NCI-H1417 treated with DMSO at 0.1 percent for 48 hours (cell line): ENCODE measurements at places on chromosomes 4 and X.

- no peak for DNase-seq
Measured at GRCh38 chr4:15677507-15677988, 4.1 kb upstream of the FAM200B start.

GRCh38 chrX:134202561-134202960 is 34.4 kb upstream of the CCDC160 start:
- DNase-seq, result no peak

GRCh38 chr4:11038926-11039325 is 354.4 kb upstream of the CLNK start:
- DNase-seq, result no peak

DNA sequence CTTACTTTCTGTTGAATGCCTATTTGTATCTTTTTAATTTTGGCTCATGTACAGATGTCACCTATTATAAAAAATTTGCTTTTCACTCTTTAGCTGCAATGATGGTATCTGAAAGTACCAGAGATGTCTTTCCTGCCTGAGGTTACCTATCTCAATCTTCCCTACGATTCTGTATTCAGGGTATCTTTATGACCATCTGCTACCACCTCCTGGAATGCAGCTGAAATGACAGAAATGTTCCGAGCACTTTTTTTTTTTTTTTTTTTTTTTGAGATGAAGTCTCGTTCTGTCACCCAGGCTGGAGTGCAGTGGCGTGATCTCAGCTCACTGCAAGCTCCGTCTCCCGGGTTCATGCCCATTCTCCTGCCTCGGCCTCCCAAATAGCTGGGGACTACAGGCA is 136.4 kb downstream of the REPS2 start:
- DNase-seq, result no peak

- no peak for DNase-seq
Measured at GRCh38 chrX:39017716-39018115, 216.5 kb downstream of the MID1IP1 start.

DNA sequence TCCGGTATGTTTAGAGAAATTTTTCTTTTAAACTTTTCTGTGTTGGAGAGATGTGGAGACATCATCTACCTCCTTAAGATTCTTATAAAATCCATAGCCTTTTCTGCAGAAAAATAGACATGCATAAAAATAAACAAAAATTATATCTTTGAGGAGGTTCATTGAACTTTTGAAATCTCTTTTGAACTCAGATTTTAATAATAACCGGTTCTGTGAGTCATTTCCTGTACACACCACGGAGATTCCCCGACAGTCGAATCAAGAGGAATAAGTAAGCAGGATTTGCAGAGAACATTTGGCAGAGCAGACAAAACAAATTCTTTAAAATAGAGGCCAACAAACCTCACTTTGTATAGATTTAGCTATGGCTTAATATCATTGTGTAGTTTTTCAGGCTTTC is 918.7 kb upstream of the POU3F4 start:
- DNase-seq, result no peak

DNA sequence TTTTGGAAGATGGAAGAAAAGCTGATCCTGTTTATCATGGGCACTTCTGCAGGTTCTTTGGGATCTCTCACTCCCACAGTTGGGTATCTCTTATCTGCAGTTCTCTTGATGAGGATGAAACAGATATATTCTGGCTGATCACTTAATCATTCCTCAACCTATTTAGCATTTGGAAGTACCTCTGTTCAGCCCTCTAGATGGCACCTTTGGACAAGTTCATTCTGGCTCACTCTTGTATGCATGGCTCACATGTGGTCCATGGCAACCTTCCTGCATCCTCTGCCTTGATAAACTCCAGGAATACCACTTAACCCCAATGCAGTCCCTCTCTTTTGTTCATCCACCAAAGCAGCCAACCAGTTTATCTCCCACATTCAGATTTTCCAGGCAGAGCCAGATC is 74.2 kb downstream of the SMARCA5 start:
- DNase-seq, result no peak

- DNase-seq, result no peak
Measured at GRCh38 chr4:69689599-69689998, 36.6 kb upstream of the UGT2A1 start.

DNA sequence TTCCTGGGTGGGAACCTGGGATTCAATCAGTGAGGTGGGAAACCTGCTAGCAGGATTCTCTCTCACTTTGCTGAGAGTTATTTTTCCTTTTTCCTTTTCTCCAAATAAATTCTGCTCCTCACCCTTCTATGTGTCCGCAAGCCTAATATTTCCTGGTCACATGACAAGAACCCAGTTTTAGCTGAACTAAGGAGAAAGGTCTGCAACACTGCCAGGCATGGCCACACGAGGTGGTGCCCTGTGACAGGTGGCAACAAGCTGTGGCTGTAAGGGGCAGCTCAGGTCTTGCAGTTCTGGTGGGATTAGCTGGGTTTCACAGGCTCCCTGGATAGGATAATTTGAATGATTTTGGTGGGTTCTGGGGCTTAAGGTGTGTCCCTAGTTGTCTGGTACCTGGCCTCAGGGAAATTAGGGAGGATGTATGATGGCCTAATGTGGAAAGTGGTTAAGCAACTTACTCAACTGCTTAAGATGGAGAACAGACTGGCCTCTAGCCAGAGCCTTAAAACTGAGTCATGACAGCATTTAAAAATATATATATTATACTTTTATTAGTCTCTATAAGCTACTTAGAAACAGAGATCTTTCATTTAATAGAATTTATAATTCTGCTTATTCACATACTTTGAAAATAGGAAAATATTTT is 215.0 kb downstream of the IL15 start:
- no peak for DNase-seq

- no peak for DNase-seq
Measured at GRCh38 chrX:139739138-139739537, 31.2 kb upstream of the MCF2 start.

DNA sequence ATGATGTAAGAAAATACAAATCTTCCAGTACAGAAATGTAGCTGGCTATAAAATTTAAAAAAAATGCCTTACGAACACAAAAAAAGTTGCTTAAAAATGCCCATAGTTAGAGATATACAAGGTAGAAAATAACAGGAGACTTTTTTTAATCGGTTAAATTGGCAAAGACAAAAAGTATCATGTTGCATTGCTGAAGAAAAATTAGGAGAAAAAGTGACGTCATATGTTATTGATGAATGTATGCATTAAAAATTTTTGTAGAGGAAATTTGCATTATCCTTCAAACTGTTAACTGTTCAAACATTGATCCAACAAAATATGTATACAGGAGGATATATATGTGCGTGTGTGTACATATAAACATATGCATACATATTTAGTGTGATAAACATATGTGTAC is 1634.4 kb upstream of the PCDH7 start:
- no peak for DNase-seq

- no peak for DNase-seq
Measured at GRCh38 chr4:94448815-94449375, 2.8 kb upstream of the PDLIM5 start.

GRCh38 chr4:80918004-80918403 is 112.5 kb upstream of the BMP3 start:
- no peak for DNase-seq

DNA sequence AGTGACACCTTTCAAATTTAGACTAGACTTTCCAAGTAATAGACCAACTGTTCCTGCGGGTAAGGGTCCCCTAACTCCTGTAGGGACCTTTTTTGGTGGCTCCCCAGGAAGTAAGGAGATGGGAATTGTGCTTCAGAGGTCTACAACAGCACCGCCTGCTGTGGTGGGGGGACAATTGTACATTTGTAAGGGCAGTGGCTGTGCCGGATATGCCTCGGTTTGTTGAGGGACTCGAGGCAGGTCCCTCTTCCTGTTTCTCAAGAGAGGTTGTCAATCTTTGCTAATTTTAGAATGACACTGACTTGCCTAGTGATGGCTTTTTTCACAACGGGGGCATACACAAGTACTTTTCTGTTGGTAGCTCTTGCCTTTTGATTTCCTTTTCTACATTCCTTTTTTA is 15.5 kb upstream of the HSD17B11 start:
- no peak for DNase-seq

GRCh38 chrX:22136711-22137110 is 104.6 kb downstream of the PHEX start:
- no peak for DNase-seq

GRCh38 chr4:99887837-99888236 is 6.4 kb downstream of the LAMTOR3 start:
- no peak for DNase-seq

DNA sequence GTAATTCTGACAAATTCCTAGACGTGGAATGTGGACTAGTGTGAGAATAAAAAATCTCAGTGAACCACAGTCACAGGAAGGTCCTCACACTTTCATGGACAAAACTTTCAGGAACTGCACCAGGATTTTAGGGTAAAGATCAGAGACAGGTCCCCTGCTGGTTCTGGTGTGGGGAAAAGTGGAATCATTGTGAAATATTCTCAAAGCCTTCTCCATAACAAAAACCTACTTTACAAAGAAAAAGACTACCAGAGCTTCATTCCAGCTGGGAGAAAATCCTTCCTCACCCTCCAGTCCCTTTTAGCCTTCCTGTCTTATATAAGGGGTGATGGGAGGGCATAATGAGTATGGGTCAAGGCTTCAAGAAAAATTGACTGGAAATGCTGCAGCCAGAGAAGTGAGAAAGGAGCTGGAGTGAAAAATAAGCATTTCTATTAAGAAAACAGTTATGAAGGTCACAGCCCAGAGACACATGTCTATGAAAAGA is 325.8 kb downstream of the ARAP2 start:
- no peak for DNase-seq

DNA sequence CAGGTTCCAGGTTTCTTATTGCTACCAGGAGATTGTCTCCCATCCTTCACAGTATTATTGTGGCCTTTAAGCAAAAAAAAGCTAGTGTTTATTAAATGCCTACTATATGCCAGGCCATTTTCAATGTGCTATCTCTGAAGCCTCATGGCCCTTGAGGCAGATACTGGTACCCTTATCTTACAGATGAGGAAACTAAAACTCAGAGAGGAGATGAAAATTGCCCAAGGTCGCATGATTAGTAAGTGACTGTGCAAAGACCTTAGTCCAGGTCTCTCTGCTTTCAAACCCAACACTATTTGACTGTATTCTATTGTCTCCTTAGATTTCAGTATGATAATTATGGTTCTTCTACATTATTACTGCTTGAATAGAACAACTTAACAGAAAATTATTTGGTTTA is 717.9 kb upstream of the AMOT start:
- no peak for DNase-seq
